ENCODE measurements at places on chromosomes 7 and 10.

- DNase-seq = no peak
Observed at GRCh38 chr7:88083883-88084282, 136.0 kb downstream of the SRI start.

- no peak for DNase-seq
Observed at GRCh38 chr7:119647286-119647685, 625.7 kb upstream of the KCND2 start.

DNA sequence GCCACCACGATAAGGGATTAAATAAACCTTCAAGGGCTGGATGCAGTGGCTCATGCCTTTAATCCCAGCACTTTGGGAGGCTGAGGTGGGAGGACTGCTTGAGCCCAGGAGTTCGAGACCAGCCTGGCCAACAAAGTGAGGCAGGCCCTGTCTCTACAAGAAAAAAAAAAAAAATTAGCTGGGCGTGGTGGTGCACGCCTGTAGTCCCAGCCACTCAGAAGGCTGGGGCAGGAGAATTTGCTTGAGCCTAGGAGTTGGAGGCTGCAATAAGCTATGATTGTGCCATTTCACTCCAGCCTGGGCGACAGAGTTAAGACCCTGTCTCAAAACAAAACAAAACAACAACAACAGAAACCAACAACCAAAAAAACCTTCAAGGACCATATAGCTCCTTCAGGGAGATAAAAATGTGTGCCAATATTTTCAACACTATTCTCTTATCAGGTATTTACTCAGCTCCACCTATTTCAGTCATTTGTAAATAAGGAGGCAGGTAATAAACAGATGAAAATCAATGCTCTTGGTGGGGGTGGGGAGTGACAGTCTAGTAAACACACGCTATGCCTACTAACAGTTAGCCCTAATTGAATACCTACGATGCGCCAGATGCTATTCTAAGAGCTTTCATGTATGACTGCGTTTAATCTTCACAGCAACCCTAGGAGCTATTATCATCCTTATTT, 13.2 kb downstream of the BAIAP2L1 start:
- no peak for DNase-seq

DNA sequence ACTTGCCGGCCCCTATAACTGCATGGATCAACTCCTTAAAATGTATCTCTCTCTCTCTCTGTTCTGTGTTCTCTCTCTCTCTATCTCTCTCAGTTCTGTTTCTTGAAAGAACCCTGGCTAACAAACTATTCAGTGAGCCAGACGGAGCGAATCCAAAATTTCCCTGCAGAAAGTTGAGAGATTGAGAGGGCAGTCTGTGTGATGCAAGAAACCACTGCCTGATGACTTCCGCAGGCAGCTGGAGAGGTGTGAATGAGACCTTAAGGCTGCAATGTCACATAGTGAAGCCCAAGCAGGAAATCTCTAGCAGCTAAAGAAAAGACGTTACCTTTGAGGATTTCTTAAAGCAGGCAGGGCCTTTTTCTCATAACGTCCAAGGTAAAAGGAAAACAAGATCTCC, 17.3 kb downstream of the FAM107B start:
- no peak for DNase-seq

DNA sequence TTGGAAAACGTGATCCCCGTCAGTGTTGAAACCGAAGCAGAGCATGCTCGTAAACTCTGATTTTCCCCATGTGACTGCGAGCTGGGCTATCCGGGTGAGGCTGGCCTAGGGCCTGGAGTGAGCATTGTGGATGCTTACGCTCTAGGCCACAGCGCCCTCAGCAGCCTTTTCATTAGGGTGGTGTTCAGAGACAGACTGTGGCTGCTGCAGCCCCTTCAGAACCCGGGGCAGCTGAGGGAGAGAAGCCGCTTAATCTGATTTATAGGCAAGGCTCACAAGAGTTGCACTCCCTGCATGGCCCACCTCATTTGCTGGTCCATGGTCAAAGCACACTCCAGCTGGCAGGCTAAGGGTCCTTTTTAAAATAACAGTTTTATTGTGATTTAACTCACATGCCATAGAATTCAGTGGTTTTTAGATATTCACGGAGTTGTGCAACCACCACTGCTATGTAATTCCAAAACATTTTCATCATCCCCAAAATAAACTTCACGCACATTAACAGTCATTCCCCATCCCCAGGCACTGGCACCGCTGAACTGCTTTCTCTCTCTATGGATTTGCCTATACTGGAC, 72.5 kb downstream of the SYPL1 start:
- no peak for DNase-seq

GRCh38 chr7:113774182-113774807, 144.5 kb downstream of the PPP1R3A start:
- DNase-seq = no peak

- DNase-seq = no peak
Observed at GRCh38 chr10:83666762-83667161, 472.5 kb upstream of the GHITM start.

- DNase-seq = no peak
Observed at GRCh38 chr7:3370068-3370830, 69.2 kb downstream of the SDK1 start.

GRCh38 chr7:94509264-94509886, at the start of gene CASD1:
Gene CASD1, plus strand, starts transcription at chr7:94509809. Its CDS starts 276 bp downstream, at chr7:94510085.
- peak; percentile 67 for DNase-seq

DNA sequence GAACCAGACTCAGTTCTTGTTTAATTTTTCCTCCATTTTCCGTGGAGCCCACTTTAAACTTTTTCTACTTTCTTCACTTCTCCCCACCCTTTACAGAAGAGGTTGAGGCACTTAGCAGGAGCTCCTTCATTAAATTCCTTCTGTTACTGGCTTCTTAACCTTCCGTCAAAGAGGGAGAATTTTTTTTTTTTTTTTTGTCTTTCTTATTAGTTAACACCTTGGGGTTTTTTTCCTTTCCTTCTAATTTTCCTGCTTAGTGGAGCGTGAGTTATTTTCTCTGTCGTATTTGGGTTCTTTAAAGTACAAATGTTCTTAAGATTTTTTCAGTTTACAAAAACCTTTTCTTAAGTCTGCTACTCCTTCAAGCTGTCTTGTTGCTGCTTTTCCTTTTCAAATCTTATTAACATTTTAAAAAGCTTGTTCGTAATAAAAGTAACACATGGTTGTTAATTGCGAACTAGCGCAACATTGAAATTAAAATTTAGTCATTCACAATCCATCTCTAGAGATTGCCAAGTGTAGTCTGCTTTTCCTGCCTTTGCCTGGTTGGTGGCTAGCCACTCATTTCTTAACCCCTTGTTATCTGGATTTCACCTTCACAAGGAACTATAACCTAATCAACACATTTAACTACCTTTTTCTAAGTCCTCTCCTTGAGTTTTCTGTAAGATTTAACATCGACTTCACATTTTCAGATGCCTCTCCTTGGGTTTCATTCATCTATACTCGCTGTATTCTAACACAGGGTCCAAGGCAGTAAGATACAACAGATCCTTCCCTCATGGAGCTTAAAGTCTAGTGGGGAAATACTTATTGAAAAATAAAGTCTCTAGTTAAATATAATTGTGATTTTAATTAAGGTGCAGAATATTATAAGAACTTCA, 2.0 kb downstream of the BMPR1A start:
- DNase-seq = no peak

DNA sequence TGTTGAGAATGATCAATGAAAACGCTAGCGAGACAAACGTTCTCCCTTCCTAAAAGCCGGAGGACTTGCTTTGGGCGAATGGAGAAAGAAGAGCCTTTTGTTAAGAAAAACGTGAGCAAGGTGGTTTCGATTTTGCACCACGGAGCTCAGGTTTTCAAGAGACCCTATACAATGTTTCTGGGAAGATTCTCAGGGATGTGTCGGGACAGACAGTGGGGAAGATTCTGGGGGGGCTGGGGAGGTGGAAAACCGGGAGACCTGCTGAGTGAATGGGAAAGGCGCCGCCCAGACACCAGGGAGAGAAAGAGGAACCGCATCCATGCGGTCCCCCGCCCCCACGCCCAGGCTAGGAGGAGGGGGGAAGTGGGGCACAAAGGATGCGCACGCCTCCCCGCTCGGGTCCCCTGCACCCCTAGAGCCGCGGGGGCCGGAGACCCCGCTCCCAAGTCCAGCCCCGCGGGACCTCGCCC, 745 bp downstream of the YWHAG start:
- peak; percentile 68 for DNase-seq

DNA sequence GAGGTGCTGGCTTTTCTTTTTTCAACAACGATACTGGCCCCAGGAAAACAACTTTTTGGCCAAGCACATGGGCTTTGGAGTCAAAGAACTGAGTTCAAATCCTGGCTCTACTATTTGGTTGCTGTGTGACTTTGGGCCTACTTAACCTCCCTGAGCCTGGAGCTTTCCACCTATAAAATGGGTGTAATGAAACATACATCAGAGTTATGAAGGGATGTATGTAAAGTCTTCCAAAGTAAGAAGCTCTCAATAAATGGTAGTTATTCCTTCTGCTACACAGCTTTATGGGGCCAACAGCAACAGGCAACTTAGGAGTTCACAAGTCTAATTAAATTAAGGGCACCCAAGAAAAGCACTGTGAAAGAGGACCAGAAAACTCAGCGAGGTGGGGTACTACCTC, 33.0 kb downstream of the ZNF777 start:
- no peak for DNase-seq

GRCh38 chr10:133230044-133230361, at the start of gene UTF1:
Gene UTF1, plus strand, starts transcription at chr10:133230217. Its CDS starts 72 bp downstream, at chr10:133230289.
- no peak for DNase-seq

- no peak for DNase-seq
Observed at GRCh38 chr10:3648170-3648569, 136.8 kb downstream of the KLF6 start.

DNA sequence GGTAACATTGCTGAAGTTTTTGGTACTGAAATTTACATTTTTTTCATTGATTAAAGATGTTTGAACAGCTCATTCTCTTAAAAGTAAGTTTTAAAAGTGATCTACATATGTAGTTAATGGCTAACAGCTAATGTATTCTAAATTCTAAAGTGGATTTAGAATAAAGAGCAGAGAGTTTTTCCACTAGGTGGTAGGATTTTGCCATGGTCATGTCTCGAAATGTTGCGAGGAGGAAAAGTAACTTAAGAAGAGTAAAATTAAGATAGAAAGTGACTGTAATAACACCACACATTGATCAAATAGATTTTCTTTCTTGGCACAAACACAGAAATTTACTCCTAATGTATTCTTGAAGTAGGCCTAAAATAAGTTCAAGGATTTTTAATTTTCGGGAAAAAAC, 19.8 kb downstream of the LSMEM1 start:
- no peak for DNase-seq

GRCh38 chr10:129381741-129382140, 85.3 kb upstream of the MGMT start:
- DNase-seq = no peak

DNA sequence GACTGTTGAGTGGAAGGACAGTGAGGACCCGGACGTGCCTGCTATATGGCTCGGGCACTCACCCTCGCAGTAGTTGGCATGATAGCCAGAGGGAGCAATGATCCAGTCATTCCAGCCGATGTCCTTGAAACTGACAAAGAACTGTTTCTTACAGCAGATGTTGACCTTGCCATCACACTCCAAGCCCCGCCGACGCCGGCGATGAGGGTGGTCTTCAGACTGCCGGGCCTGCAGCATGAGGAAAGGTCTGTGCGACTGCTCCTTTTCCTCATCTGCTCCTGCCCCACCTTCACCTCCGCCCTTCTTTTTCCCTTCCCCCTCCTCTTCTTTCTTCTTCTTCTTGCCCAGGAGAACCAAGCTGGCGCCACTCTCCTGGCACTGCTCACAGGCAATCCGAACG, 13.1 kb downstream of the INHBA start:
- DNase-seq = no peak

DNA sequence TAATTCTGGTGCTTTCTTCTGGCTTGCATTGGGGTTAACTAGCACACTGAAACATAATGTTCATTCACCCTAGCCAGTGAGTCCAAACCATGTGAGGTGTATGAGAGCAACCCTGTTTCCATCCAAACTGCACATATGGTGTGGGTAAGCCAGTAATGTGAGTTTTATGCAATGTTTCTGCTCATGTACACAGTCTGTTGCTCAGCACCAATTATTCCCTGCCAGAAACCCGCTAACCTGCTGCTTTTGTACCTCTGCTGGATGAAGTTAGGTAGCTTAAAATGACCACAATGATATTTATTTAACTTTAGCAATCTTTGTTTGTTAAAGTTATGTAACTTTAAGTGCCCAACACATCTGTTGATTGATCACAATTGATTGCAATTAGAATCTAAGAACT, 93.7 kb upstream of the RPA3 start:
- no peak for DNase-seq

- no peak for DNase-seq
Observed at GRCh38 chr10:46523119-46523961, 33.1 kb downstream of the GPRIN2 start.

- no peak for DNase-seq
Observed at GRCh38 chr7:39130274-39130673, 152.6 kb downstream of the POU6F2 start.

- no peak for DNase-seq
Observed at GRCh38 chr10:24951201-24952142, 934 bp downstream of the PRTFDC1 start.

DNA sequence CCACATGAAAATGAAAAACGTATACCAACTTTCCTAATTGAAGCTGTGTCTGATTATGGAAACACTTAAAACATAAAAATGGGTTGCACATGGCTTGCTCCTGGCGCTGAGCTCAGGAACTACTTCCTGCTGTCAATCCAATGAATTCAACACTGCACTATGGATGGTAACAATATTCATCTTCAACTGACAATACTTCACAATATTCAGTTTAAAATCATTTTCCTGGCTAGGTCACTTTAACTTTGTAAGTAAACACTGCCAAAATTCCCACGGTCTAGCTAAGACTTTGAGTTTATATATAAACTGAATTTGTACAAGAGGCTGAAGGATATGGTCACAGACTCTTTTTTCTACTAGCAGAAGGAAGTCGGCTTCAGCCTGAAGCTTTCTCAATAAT, 556.9 kb downstream of the TNS3 start:
- DNase-seq = no peak
